ENCODE measurements at places on chromosomes 5 and 9.

GRCh38 chr9:97293818-97294217, 13.6 kb upstream of the CCDC180 start:
- DNase-seq, result no peak

DNA sequence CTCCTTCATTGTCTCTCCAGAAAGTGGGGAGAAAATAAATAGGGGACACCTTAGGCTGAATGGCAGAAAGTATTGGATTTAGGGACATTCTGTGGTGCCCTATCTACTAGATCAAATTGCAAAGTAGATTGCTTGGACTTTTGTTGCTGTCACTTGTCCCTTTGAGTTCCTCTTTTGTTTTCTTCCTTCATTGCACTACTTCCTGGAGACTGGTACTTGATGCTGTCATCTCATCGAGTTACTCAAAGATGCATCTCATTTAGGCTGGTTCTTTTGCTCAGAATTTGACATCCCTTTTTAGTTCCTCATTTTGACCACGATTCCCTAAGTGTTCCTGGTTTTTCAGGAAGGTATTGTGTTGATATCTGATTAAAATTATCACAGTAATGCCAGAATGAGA, 137.6 kb downstream of the ADGRV1 start:
- no peak for DNase-seq

- peak; percentile 39 for DNase-seq
Measured at GRCh38 chr9:70525519-70525918, 111.1 kb upstream of the KLF9 start.

GRCh38 chr9:93035821-93036351, 22.6 kb upstream of the SUSD3 start:
- DNase-seq, result no peak

- no peak for DNase-seq
Measured at GRCh38 chr5:67459253-67459652, 262.7 kb upstream of the CD180 start.

- no peak for DNase-seq
Measured at GRCh38 chr5:56739990-56740389, 75.4 kb upstream of the MAP3K1 start.

GRCh38 chr5:122076050-122076461, 2.0 kb downstream of the LOX start:
- DNase-seq, result no peak

- DNase-seq, result no peak
Measured at GRCh38 chr5:149358868-149359495, 1.1 kb downstream of the PCYOX1L start.

GRCh38 chr5:28400076-28400475, 1361.7 kb upstream of the CDH9 start:
- no peak for DNase-seq

GRCh38 chr9:2303056-2303455, 287.9 kb downstream of the SMARCA2 start:
- DNase-seq, result no peak

- no peak for DNase-seq
Measured at GRCh38 chr9:21160178-21160577, 6.3 kb downstream of the IFNA21 start.

GRCh38 chr5:99025298-99026045, 96.7 kb upstream of the CHD1 start:
- DNase-seq, result no peak

DNA sequence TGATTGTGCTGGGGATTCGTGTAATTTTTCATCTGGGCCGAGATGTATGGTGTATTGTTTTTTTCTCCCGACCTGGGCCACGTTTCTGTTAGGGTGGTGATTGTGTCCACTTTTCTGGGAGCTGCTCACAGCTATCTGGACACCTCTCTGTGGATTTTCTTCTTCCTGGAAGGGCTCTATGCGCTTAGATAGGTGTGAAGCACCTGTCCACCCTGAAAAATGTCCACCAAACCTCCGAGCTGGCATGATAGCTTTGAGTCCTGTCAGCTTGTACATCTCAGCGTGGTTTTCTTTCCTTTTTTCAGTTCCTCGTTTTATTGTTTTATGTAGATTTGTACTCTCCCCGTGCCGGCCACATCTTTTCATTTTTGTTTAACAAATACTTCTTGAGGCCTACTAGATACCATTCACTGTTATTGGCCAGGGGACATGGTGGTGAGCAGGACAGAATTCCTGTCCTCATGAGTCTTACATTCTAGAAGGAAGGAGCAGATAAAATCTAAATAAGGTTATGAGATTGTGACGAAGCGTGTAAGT, 1.1 kb downstream of the UGCG start:
- DNase-seq, result no peak

- no peak for DNase-seq
Measured at GRCh38 chr5:26737348-26738265, 300.8 kb downstream of the CDH9 start.

DNA sequence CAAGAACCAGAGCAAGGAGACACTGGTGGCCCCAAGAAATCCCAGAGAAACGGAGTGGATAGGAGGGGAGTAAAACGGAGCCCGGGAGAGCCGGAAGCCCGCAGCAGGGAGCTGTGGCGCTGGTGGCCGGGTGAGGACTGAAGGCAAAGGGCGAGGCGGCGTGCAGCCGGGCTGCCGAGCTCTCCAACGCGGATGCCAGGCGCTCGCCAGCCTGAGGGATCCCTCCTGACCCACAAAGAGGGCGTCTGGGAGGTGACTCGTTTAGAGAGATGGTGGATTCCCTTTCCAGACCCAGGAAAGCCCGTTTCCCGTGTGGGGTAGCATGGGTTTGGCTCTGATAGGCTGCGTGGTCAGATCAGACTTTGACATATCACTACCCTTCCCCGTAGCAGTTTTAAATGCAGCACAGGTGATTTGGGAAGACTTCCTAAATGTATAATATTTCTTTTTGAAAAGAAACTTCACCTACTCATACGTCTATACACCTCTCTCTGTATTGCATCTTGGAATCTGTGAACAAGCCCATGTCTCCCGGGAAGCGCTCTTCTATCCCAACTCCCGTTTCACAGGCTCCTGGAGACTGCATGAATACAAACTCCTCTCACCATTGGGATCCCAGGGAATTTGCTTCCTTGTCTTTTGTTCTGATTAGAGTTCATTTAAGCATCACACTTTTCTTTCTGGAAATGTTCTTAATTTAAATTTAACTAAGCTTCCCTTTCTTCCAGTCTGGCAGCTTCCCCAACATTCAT, 158.1 kb downstream of the C9orf152 start:
- no peak for DNase-seq

DNA sequence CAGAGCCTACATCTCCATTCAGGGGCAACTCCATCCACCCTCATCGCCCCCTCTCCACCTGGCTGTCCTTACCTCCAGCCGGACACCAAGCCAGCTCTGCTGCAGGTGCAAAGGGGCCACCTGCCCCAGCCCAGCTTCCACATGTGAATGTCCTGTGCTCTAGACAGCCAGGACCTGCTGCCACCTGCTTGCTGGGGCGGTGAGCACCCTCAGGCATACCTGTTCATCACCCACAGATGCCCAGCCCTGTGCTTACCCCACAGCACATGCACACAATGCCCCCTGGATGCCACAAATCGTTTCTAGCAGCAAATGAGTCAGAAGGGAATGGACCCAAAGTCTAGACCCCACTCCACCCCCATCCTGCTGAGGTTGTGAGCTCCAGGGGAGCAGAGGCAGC, 13.3 kb upstream of the NKD2 start:
- no peak for DNase-seq

DNA sequence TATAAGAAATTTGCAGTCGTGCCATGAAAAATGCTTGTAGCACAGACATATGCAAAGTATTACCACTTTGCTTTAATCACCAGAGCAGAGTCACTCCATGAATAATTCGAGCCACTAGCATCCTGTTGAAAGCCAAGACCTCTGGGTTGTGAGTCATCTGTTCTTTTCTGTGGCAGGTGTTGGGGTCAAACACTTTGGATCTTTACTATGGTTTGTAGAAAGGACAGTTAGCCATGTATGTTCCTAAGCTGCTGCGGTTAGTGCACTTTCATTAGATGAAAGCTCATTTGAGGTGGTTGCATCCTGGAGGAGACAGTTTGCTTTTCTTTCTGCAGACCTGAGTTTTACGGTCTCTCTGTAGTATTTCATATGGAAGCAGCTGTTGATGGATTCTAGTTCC, 223.7 kb downstream of the DMRT2 start:
- DNase-seq, result peak; percentile 26

GRCh38 chr9:114657705-114658104, at the start of gene TEX53:
TSS of gene TEX53 (minus strand) at chr9:114657805. CDS start at chr9:114657774, 31 bp downstream.
- DNase-seq, result no peak

DNA sequence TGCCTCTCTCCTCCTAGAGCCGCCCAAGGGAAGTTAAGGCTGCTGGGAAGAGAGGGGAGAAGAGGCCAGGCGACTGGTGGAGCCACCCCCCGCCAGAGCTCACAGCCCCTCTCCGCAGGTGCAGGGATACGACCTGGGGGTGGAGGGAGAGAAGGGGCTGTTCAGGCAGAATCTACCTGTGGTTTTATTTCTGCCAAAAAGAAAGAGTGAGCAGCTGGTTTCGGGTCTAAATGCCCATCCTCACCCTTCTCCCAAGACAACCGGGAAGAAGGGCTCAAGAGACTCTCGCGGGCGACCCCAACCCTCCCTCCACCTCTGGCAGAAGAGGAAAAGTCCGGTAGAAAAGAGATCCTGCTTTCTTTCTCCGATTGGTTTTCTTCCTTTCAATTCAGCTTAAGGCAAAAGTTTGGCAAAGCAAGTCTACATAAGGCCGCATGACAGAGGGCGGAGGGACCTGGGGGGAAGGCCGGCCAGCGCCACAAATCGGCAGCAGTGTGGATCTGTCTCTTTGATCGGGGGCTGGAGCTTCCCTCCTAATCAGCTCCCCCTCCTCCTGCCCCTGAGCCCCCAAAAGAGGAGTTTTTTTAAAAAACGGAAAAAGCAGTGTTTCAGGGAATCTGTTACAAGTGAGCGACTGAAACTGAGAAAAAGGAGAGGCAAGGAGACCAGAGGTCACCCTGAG, 16.3 kb downstream of the FAM78A start:
- no peak for DNase-seq

- DNase-seq, result no peak
Measured at GRCh38 chr5:141910271-141910673, 13.4 kb upstream of the DELE1 start.

Data from HS-5 (cell line).